ENCODE measurements at places on chromosomes 4 and X. TPM values are rescaled to one million over a fixed set of nuclear protein-coding genes. Genes with fewer than 3 reads are reported as not detected.

Gene KLHL5
- total RNA-seq: 42.5 TPM

Gene SLC26A1
- not detected for total RNA-seq

DNA sequence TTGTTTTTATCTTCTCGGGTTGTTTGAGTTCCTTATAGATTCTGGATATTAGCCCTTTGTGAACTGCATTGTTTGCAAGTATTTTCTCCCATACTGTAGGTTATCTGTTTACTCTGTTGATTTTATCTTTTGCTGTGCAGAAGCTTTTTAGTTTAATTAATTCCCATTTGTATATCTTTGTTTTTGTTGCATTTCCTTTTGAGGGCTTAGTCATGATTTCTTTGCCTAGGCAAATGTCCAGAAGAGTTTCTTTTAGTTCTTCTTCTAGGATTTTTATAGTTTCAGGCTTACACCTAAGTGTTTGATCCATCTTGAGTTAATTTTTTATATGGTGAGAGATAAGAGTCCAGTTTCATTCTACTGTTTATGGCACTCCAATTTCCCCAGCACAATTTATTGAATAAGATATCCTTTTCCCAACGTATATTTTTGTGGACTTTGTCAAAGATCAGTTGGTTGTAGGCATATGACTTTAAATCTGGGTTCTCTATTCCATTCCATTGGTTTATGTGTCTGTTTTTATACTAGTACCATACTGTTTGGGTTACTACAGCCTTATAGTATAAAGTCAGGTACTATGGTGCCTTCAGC, 54.3 kb downstream of the EGF start:
- peaks cover 3% of the 10 kb centered on the region for H3K36me3 ChIP-seq
- no peak overlapping the region for H3K4me3 ChIP-seq
- H3K4me1 ChIP-seq: peaks cover 15% of the 10 kb centered on the region
- H3K27ac ChIP-seq: no peak overlapping the region

DNA sequence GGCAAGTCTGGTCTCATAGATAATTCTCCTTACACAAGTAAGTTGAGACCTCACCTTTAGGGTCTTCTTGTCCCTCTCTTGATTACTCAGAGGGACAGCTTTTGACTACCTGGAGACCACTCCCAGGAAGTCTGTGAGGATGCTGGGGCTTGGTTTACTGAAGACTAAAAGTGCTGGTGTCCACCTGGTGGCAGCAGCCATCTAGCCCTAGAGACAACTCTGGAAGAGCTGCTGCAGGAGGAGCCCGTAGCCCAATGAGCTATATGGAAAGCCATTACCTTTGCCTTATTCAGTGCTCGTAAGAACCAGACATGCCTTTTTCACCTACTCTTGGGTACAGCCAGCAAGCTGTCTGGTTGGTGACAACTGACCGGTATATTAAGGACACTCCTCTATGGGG, 7.3 kb downstream of the FGFBP2 start:
- H3K27me3 ChIP-seq: peaks cover 6% of the 10 kb centered on the region
- peaks cover 5% of the 10 kb centered on the region for H3K4me1 ChIP-seq
- H3K27ac ChIP-seq: no peak overlapping the region
- H3K36me3 ChIP-seq: no peaks in the 10 kb centered on the region

DNA sequence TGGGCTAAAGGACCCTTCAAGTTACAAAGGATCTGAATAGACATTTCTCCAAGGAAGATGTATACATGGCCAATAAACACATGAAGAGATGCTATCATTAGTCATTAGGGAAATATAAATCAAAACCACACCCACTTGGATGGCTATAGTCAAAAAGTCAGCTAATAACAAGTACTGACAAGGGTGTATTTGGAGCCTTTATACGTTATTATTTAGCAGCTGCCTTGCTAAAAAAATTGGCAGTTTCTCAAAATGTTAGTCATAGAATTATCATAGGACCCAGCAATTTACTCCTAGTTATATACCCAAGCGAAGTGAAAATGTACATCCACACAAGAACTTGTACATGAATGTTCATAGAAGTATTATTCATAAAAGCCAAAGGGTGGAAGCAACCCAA, 112.7 kb upstream of the DUSP21 start:
- no peaks in the 10 kb centered on the region for H3K27me3 ChIP-seq
- no peaks in the 10 kb centered on the region for H3K36me3 ChIP-seq
- H3K4me1 ChIP-seq: no peaks in the 10 kb centered on the region
- no peak for DNase-seq

DNA sequence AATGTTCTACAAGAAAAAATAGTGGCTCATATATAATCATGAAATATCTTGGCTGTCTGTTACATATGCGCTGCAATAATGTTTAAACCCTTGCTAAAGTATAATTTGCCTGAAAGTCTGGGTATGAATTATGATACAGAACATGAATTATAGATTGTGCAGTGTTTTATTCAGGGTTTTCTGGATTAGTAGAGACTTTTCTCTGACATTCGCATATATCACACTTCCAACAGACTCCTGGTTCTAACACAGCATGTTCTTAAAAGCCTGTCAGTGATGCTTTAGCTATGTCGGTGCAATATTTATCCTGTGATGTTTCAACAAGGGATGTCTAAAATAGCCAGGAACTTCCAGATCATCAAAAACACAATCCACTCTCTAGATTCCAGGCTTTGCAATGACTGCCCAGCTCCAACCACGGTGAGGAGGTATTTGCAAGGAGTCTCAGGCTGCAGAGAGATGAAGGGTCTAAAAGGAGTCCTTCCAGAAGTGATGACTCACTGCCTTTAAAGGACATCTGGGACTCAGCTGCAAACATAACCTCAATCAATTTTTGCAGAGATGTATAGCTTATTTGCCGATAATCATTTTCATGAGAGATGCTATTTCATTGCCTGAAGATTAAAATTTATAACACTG, 69.4 kb downstream of the RWDD4 start:
- H3K4me1 ChIP-seq: no peaks in the 10 kb centered on the region
- H3K4me3 ChIP-seq: no peak overlapping the region
- H3K27me3 ChIP-seq: no peaks in the 10 kb centered on the region
- H3K36me3 ChIP-seq: no peaks in the 10 kb centered on the region

GRCh38 chr4:65083076-65083475, 587.2 kb downstream of the EPHA5 start:
- no peak overlapping the region for H3K27ac ChIP-seq
- DNase-seq: no peak
- no peaks in the 10 kb centered on the region for H3K4me1 ChIP-seq
- no peak overlapping the region for H3K4me3 ChIP-seq
- no peaks in the 10 kb centered on the region for H3K36me3 ChIP-seq

GRCh38 chr4:150363721-150364688, 217.9 kb upstream of the MAB21L2 start:
- H3K4me1 ChIP-seq: peaks cover 11% of the 10 kb centered on the region
- no peak overlapping the region for H3K4me3 ChIP-seq
- H3K36me3 ChIP-seq: no peaks in the 10 kb centered on the region
- H3K27ac ChIP-seq: no peak overlapping the region
- no peak for DNase-seq
- H3K27me3 ChIP-seq: no peaks in the 10 kb centered on the region

DNA sequence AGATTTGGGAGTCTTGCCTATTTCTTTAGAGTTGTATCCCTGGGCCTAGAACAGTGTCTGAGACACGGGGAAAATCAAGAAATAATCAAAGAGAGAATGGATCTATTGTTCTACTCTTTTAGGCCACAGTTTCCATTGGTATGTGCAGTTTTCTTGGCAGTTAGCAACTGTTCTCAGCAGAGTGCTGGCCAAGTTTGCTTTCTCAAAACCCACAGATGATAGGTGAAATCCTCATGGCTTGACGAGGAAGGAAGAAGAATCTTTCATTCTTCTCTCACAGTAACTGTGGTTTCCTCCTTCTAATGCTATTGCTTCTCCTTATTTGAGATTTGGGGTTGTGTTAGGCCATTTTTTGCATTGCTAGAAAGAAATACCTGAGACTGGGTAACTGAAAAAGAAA, 42.2 kb downstream of the AGA start:
- H3K27me3 ChIP-seq: no peaks in the 10 kb centered on the region
- no peak overlapping the region for H3K4me3 ChIP-seq
- DNase-seq: no peak
- H3K36me3 ChIP-seq: no peaks in the 10 kb centered on the region
- H3K4me1 ChIP-seq: peaks cover 58% of the 10 kb centered on the region

GRCh38 chr4:6367371-6367851, 97.8 kb downstream of the WFS1 start:
- H3K27me3 ChIP-seq: peaks cover 5% of the 10 kb centered on the region
- no peak for DNase-seq
- no peaks in the 10 kb centered on the region for H3K36me3 ChIP-seq
- H3K4me3 ChIP-seq: no peak overlapping the region

GRCh38 chrX:127732709-127733108, 319.5 kb downstream of the ACTRT1 start:
- no peak overlapping the region for H3K4me3 ChIP-seq
- no peak overlapping the region for H3K27ac ChIP-seq
- H3K4me1 ChIP-seq: no peaks in the 10 kb centered on the region
- H3K36me3 ChIP-seq: no peaks in the 10 kb centered on the region

DNA sequence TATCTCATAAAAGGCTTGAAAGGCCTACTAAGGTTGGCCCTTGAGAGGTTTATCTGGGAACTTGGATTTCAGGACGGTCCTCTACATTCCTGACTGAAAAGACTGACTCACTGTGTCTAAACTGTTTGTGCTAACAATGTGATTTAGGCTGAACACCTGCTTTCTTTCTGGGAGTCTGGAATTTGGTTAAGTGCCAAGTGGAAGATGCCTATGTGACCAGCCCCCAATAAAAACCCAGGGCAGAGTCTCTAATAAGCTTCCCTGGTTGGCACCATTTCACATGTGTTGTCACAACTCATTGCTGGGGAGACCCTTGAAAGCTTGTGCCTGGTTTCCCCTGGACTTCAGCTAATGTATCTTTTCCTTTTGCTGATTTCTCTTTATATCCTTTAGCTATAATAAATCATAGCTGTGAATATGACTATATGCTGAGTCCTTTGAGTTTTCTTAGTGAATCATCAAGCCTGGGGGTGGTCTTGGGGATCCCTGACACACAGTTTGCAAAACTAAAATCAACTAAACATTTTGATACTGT, 55.1 kb downstream of the GPR82 start:
- no peak for DNase-seq
- no peak overlapping the region for H3K27ac ChIP-seq
- no peak overlapping the region for H3K4me3 ChIP-seq
- no peaks in the 10 kb centered on the region for H3K4me1 ChIP-seq
- no peaks in the 10 kb centered on the region for H3K36me3 ChIP-seq

DNA sequence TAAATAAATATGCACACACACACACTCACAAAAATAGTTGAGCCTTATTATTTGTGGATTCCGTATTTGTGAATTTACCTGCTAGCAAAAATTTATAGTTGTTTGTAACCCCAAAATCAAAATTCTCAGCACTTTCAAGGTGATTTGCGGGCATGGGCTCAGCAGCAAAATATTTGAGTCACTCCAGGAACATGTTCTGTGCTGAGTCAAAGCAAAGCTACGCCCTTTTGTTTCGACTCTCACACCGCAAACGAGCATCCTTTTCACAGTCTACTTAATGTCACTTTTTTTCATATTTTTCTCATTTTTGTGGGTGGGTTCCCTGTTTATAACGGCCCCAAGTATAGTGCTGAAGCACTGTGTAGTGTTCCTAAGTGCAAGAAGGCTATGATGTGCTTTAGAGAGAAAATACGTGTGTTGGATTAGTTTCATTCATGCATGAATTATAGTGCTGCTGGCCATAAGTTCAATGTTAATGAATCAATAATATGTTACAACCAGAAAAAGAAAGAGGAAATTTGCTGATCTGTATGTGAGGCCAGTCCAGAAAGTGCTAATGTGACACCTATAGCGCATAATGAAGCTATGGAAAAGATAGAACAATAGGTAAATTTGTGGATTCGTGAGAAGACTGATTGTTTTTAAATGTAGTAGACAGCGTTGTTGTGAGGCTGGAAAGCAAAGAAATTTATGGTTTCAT, 723.2 kb upstream of the AGA start:
- no peak overlapping the region for H3K27ac ChIP-seq
- H3K36me3 ChIP-seq: peaks cover 1% of the 10 kb centered on the region
- H3K4me3 ChIP-seq: no peak overlapping the region
